Inflammatory macrophage (primary cell): ENCODE measurements at places on chromosomes 12 and 14.
A peak's percentile ranks its signal among the peaks of the same experiment; 100 is the strongest.

DNA sequence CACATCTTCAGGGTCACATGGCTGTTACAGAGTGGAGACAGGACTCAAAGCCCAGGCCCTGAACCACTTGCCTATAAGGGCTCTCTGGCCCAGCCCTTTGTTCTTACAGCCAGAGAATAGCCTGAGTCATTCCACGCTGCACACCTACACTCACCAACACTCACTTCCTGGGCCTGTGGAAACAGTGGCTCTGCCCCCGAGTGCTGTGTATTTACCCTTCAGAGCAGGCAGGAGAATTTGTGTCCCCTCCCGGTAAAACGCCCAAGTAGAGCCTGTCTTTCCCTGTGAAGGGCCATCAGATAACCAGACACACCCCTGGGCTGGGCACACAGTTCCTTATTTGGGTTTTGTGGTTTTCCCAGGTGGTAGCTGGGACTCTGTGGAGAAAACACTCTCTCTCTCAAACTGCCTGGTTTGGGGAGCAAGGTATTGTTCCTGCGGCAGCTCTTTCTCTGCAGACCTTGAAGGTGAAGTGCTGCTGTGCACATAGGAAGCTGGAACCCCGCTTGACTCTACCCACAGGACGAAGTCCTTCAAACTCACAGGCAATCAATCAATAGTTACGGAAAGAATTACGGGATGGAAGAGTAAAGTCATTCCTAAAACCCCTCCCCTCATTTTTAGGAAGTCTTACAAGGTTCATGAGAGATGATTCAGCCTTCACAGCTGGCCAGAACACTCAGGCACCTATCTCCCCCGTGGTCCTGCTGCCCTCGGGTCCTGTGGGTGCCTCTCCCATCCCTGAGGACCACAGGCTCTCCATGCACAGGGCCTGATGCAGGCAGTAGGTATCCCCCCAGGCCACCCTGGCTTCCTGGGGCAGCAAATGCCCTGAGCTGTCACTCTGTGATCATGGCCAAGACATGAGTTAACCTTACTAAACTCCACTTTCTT lies 20.3 kb downstream of the FIGNL2 start:
- DNase-seq = peak; percentile 69

DNA sequence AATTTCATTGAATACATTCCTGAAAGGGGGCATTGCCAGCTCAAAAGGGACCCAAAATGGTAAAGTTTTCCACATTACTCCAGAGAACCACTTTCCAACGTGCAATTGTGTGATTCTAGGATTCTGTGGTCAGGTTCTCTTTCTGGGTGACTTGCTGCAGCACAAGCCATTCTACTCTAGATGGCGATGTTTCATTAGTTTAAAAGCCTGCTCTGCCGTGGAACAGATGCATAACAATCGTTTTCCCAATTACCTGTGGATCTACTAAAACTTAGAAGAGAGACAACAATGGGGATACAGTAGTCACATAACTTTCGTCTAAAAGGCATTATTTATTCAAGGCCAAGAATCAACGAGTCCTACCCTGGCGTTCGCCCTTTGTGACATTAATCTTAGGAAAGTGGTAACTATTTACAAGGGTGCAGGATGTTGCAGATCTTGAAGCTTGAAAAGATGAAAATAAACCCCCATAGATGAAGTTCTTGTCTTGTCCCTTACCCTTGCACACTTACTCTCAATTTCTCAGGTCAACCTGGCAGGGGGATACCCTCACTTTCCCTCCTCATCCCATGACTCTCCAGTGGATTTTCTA lies 400.9 kb downstream of the SNAPC1 start:
- DNase-seq = peak; percentile 32

GRCh38 chr12:85627584-85627983 lies 208.6 kb downstream of the RASSF9 start:
- DNase-seq = no peak

DNA sequence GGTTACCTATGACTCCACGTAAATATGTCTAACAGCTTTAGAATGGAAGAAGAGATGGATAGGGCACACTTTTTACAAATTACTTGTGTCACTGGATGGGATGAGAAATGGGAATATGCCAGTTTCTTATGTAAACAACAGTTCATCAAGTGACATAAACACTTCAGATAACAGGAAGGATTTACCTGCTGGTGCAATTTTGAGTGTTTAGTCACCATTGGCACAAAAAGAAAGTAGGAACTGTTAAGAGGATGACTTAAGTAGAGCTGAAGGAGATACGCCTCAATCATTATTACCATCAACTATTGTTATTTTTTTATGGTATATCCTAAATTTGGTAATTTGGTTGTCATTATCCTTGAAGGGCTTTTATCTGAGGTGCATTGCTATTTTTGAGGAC lies 83.2 kb downstream of the RMST start:
- DNase-seq = no peak

DNA sequence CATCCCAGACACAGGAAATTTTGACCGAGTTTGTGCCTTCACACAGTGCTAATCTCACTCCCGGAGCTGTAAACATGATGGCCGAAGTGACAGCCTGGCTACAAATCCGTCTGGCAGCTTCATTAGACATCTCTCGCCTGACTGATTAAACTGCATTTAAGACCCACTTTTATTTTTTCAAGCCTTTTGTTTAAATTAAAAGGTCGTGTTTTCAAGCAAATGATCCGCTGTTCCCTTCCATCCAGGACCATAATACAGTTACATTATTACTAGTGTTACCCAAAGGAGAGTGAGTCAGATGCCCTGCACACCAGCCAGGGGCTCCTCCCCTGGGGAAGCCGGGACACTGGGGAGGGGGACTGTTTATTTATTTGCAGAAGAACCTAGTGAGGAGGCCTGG lies 200.2 kb downstream of the EXOC5 start:
- DNase-seq = no peak

- peak; percentile 62 for DNase-seq
Measured at GRCh38 chr14:63727736-63728728, at the start of gene SGPP1. TSS of gene SGPP1 (minus strand) at chr14:63728065. CDS start at chr14:63727944, 121 bp downstream.

DNA sequence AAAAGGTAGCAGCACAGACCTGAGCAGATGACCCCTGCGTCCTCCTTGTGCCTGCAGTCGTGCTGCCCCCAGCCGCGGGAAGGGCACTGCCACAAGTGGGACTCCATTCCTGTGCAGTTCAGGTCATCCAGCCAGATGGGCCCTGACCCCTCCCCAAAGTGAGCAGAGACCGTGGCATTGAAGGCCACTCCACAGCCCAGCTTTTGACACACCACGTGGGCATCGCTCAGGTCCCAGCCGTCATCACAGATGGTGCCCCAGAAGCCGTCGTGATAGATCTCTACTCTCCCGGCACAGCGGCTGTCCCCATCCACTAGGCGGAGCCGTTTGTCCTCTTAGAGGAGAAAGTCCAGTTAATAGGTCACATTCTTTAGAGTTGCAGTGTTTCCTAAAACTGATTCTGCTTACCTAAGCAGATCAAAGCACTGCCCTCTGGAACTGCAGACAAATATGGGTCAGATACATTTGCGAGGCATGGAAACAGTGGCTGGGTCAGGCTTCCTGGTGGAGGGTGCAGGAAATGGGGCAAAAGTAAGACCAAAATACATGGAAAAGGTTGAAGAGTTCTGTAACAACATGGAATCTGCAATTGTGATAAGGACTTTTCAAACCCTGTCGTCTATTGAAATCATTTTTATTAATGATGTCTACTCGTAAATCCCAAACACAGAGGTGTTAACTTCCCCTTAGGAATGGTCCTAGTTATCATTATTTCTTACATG lies 69.4 kb downstream of the CD163L1 start:
- peak; percentile 68 for DNase-seq

GRCh38 chr12:131845121-131845520 lies 16.9 kb downstream of the MMP17 start:
- DNase-seq = no peak

- no peak for DNase-seq
Measured at GRCh38 chr12:117363056-117363662, 1.7 kb upstream of the NOS1 start.

GRCh38 chr12:40560848-40561247 lies 131.4 kb upstream of the CNTN1 start:
- no peak for DNase-seq

DNA sequence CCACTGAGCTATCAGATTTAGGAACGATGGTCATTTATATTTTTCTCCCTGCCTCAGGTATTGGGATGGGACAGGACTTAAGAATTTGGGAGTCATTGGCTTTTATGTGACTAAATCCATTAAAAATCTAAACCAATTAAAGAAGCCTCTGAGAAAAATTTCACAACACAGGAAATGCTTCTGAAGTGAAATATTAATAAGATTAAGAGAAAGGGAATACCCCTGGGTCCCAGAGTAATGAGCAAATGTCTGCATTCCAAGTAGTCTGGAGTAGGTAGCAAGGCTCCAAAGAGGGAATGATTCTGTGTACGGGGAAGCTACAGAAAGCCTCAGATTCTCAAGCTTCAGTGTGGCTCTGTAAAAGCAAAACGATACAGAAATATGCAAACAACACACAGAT lies 707 bp upstream of the MED6 start:
- no peak for DNase-seq

DNA sequence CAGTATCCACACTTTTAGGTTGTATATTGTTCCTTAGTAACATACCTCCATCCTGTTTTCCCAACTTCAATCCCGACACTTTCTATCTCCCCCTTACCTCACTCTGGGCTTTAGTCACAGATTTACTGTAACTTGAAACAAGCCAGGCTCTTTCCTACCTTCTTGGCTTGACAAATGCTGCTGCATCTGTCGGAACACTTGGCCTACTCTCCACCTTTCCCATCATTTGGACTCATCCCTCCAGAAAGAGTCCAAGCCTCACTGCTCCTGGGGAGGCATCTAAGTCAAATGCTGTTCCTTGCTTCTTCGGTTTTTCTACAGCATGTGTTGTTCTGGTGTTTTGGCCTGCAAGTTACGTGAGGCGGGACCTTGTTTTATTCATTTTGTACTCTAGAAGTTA lies 142.4 kb downstream of the DACT1 start:
- no peak for DNase-seq

DNA sequence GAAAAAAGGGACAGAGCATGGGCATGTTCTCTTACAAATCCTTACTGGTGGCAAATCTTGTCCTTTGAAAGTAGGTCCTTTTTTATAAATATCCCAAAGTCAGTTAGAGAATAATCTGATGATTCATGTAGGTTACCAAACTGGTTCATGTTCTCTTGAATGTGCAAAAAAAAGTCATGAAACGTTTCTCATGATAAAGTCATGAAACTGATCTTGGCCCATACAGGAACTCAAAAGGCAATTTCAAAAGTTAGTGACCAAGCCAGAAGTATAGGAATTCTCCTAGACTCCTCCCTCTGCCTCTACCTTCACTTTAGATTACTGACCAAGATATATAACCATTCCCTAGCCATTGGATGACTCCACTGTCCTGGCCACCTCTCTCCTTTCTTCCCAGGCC lies 27.3 kb upstream of the SPTSSA start:
- DNase-seq = no peak

DNA sequence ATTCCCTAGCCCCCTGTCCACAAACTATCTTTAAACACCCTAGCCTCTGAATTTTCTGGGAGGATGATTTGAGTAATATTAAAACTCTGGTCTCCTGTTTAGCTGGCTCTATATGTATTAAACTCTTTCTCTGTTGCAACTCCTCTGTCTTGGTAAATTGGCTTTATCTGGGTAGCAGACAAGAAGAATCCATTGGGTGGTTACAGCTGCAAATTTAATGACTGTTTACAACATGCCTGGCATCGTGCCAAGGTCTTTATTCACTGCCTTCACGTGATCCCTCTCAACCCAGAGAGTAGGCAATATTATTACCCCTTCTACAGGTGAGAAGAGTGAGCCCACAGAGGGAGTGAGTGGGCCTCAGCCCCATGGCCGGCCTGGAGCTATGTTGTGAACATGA lies 77.8 kb upstream of the MYL2 start:
- no peak for DNase-seq

- no peak for DNase-seq
Measured at GRCh38 chr12:59096246-59096645, 175.9 kb upstream of the LRIG3 start.

GRCh38 chr12:42982828-42983227 lies 393.3 kb upstream of the PRICKLE1 start:
- DNase-seq = no peak

DNA sequence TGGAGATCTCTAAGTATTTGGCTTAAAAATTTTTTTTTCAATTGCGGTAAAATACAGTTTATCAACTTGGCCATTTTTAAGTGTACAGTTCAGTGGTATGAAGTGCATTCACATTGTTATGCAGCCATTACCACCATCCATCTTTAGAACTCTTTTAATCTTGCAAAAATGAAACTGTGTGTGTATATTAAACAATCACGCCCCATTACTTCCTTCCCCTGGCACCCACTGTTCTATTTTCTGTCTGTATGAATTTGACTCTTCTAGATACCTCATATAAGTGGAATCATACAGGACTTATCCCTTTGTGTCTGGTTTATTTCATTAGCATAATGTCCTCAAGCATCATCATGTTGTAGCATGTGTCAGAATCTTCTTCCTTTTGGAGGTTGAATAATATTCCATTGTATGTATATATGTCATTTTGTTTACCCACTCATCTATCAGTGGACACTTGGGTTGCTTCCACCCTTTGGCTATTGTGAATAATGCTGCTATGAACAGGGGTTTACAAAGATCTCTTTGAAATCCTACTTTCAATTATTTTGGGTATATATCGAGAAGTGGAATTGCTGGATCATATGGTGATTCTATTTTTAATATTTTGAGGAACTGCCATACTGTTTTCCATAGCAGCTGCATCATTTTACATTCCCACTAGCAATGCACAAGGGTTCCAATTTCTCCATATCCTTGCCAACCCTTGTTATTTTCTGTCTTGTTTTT lies 62.9 kb downstream of the SAMD4A start:
- no peak for DNase-seq

DNA sequence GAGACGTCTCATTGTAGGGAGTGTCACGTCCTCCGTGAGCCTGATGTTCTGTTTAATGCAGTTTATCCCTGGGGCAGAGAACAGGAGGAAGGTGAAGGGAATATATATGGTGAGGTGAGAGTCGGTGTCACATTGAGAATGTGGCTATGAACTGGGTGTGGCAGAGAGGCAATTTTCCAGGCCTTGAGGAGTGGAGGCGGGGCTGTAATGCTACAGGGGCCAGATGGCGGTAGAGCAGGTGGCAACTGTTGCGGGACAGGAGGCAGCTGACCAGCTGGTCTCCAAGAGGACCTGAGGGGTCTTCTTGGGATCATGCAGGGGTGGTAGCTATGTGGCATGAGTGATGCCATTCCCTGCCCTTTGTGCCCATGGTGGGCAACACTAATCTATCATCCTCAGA lies 59.6 kb downstream of the CACNA1C start:
- DNase-seq = no peak

GRCh38 chr12:28023156-28023887 lies 50.8 kb upstream of the PTHLH start:
- no peak for DNase-seq

DNA sequence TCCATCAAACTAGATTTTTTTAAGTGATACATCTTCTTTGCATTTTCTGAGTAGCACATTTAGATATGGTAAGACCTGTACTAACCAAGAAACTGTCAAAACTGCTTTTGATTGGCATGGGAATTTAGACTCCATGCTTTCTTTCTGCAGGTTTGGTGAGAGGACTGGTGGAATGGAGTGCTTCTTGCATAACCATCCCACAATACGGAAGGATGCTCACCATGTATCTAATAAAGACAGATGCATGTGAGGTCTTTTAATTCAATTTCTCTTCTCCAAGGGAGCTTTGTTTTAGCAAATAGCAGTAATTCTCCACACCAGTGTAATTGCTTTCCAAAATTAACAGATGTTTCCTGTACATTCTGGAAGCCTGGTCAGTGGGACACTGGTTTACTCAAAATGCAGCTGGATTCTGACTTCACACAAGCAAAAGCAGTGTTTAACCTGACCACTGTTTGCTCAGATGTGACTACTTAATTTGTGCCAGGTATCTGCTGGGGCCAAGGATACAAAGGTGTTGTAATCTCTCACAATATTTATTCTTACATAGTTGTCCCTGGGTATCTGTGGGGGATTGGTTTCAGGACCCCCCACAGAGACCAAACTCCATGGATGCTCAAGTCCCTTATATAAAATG lies 26.1 kb downstream of the FGD6 start:
- DNase-seq = no peak
